ENCODE measurements at places on chromosomes 7 and 10.

GRCh38 chr10:117163061-117163953 lies 25.2 kb upstream of the VAX1 start:
- no peak for DNase-seq

DNA sequence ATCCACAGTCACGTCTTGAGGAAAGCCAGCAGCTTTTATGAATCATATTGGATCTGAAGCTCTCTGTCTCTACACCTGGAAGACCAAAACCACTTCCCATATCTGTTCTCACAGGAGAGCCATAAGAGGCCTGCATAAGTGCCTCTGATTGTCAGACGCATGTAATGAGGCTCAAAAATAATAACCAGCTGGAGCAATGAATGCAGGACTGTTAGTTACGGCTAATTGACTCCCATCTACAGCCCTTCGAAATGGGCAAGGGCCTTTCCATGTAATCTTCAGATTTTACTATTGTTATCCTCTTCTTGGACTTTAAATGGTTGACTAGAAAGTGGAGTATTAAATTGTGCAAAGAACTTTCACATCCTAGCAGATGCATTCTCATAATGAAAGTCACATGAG lies 4.4 kb upstream of the SEMA3C start:
- no peak for DNase-seq

- no peak for DNase-seq
These were observed 36.2 kb upstream of the SDK1 start for GRCh38 chr7:3264693-3265339.

- peak; percentile 99 for DNase-seq
These were observed at the start of gene CCNJ for GRCh38 chr10:96043033-96043892. TSS of gene CCNJ (plus strand) at chr10:96043583. CDS start at chr10:96044394, 811 bp downstream.

GRCh38 chr7:107836237-107837144 lies 33.5 kb upstream of the SLC26A3 start:
- no peak for DNase-seq

DNA sequence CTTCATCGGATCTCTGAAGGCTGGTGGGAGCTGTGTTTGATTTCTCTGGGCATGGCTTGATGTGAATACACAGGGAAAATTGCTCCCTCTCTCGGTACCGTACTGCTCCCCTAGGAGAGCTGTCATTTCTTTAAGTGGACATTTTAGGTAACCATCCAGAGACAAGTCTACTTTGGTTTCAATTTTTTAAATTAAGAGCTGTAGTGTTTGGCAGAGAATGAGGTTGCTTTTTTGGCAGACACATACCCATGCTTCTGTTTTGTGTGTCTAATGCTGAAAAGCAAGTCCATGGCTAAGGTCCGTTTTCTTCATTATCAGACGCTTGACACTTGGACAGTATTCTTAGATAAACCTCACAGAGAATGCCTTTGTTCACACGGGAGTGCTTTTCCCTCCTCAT lies 61.3 kb upstream of the TRIL start:
- no peak for DNase-seq

- DNase-seq, result no peak
These were observed 105.6 kb downstream of the AHR start for GRCh38 chr7:17404006-17404405.

- DNase-seq, result no peak
These were observed 8.9 kb downstream of the SEC31B start for GRCh38 chr10:100510533-100511308.

DNA sequence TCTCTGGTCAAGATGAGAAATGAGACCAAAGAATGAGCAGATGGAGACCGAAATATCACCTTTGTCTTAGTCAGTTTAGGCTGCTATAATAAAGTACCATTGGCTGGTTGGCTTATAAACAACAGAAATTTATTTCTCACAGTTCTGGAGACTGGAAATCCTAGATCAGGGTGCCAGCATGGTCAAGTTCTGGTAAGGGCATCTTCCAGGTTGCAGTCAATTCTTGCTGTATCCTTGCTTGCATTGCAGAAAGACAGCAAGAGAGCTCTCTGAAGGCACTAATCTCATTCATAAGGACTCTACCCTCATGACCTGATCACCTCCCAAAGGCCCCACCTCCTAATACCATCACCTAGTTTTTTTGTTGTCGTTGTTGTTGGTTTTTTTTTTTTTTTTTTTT lies 52.7 kb upstream of the MKLN1 start:
- DNase-seq, result no peak

DNA sequence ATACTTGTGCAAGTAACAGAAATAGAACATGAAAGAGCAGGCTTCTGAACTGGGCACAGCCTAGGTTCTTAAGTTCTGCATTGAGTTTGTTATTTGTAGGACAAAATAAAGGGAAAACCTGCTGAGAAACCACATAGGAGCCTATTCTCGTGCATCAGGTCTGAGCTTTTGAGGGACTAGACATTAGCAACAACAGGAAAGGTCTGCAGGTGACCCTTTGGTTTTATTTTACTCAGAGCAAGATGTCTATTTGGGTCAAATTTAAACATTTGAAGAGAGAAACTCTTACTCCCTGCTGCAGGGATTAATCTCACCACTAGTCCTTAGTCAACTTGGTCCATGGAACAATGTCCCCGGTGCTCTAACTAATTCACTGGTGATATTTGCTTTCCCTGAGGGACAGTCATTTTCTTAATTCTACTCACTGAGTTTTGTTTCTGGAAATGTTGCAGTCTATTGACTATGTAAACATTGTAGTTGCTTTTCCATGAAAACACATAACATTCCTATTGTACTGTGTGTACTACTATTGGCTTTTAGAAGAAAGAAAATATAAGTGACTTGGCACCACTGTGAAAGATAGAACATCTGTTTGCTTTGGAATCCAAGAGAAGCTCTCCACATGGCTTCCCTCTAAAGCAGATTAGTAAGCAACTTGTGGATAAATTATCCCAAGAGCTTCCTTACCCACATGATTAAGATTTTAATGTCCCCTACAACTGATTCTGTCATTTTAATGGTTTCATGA lies 108.2 kb downstream of the CHRM2 start:
- no peak for DNase-seq

GRCh38 chr7:29090836-29091601 lies 55.3 kb downstream of the CPVL start:
- peak; percentile 8 for DNase-seq

DNA sequence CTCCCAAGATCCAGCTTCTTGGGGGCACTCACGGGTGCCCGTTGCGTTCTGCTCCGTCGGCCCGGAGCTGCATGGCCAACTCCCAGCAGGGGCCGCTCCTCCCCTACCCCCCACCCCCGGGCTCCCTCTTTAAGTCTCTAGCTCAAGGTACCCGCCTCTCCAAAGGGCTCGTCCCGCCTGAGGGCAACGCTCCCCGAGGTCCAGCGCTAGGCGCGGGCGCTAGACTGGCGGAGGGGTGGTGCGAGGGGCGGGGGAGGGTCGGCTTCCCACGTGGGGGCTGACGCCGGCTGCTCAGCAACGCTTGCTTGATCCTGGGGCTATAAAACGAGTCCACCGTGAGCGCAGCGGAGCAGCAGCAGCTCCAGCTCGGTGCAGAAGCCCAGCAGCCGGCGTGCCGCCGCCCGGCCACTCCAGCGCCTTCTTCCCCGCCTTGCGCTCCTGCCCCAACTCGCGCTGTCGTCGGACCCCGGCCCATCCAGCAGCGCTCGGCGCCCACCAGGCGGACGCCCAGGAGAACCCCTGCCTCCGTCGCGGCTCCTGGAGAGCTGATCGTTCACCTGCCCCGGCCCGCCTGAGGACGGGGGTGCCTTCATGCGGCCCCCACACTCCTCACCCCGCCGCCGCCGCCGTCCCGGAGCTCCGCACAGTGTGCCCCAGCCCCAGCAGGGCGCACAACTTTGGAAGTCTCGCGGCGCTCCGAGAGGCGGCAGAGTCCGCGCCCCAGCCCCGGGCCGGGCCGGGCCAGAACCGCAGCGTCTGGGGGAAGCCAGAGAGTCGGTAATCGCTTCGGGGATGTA lies at the start of gene ADRA2A:
Gene ADRA2A, plus strand, starts transcription at position 348 of the 797 bp plus-strand sequence. CDS start 968 bp downstream, outside the sequence.
- peak; percentile 62 for DNase-seq

GRCh38 chr10:62250594-62251198 lies 17.9 kb downstream of the RTKN2 start:
- no peak for DNase-seq

DNA sequence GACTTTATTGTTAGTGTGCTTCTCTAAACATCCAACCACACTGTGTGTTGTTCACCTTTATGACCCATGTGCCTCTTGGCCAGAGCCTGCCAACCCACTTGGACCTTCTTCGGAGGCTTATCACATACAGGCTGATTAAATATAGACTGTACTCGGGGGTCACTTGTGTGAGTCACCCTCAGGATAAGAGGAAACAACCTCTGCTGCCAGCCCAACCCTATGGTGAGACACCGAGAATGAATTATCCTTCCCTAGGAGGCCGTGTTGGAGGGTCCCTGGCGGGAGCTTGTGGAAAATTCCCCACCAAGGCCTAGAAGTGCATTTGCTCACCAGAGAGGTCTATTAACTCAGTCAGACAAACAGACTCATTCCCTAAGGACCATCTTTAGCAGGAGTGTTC lies 63.0 kb downstream of the FAS start:
- DNase-seq, result no peak

GRCh38 chr10:856416-857157 lies 74.9 kb downstream of the LARP4B start:
- no peak for DNase-seq

DNA sequence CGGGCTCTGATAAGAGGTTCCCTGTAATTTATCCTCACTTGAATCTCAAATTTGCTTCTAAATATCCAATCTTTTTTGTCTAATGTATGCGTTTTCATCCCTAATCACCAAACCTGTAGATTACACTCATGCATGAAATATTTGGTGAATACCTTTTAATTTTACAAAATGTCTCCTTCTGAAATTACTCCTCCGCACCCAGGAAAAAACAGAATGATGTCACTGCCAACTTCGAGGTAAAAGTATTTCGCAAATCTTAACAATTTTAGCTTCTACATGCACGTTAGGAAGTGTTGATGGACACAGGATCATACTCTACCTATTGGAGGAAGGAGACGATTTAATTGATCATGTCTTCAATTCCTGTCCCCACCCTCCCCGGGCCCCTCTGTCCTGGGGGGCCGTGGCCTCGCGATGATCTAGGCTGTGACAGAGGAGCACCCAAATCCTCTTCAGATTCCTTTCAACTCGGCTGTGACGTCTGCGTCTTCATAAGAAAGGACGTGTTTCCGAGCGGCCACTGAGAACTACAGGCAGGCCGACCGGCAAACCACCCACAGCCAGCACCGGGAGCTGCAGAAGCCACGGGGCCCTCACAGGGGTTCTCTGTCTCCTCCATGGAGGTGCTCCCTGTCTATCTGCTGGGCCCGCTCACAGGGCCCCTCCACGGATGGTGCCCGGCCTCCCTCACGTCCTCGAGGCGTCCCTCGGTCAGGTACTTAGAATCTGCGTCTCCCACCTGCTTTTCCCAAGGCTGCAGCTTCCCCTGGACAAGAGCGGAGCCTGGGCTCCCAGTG lies 8.7 kb upstream of the FAM20C start:
- no peak for DNase-seq

- no peak for DNase-seq
These were observed 25.4 kb upstream of the PRKAG2 start for GRCh38 chr7:151902311-151902710.

- DNase-seq, result peak; percentile 45
These were observed 53.4 kb upstream of the CYP2C18 start for GRCh38 chr10:94630017-94630688.

GRCh38 chr10:90862908-90863514 lies 5.2 kb upstream of the HTR7 start:
- DNase-seq, result peak; percentile 39

GRCh38 chr7:46832136-46832535 lies 749.8 kb downstream of the TNS3 start:
- DNase-seq, result no peak

- DNase-seq, result no peak
These were observed 33.3 kb downstream of the MTERF1 start for GRCh38 chr7:91847231-91847630.

DNA sequence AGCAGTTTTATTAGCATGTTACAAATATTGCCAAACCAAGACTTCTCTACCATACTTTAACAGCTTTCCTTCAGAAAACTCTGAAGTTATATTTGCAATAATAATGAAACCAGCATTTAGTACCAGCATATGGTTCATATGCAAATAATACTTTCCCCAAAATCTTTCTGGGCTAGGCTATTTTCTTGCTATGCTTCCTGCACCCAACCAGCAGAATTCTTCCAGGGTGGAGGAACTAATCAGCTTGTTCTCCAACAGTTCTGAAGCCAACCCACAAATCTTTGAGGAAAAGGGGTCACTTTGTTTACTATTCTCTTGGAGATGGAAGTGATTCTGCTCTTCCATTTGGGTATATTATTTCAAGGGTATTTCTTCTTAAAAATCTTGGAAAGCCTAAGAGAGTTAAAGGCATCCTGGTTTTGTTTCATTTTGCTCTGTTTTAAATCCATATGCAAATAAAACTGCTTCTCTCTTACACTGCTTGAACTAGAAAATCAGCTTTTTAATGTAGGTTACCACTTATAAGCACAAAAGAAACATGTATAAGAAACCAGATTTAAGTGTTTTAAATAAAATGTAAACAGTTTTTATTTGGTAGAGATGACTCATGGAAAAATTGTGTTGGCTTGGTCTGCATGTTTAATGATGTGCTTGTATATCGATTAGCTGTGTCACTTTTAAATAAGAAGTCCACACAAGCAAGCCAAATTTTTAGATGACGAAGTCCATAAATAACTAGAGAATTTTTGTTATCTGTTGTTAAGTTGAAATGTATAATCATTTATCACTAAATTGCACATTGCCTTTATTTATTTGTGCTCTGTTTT lies 103.7 kb downstream of the HECTD2 start:
- no peak for DNase-seq

GRCh38 chr10:55374060-55374459 lies 573.0 kb upstream of the PCDH15 start:
- DNase-seq, result no peak

All from GM20000 (cell line).